ENCODE measurements at places on chromosomes 1 and 21.

GRCh38 chr1:10755970-10756521, 40.4 kb downstream of the CASZ1 start:
- DNase-seq = peak; percentile 68

DNA sequence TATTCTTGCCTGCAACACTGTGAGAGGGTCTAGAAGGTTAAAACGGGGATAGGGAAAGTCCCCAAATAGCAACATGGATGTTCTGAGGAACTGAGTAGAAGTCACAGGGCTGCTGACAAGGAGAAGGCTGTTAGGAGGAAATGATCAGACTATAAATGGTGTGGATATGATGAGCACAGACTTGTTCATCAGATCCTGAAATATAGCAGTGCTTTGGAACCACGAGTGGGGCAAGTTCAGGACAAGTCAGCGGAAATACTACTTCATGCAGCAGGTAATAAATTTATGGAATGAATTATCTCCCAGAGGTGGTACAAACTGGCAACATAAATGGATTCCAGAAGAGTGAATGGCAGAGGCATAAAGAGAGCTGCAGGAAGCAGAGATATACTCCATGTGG, 3.2 kb upstream of the KIAA0040 start:
- DNase-seq = no peak

- DNase-seq = no peak
Measured at GRCh38 chr1:28517649-28517999, 11.8 kb downstream of the RCC1 start.

GRCh38 chr1:81607086-81607485, 193.6 kb upstream of the ADGRL2 start:
- no peak for DNase-seq

DNA sequence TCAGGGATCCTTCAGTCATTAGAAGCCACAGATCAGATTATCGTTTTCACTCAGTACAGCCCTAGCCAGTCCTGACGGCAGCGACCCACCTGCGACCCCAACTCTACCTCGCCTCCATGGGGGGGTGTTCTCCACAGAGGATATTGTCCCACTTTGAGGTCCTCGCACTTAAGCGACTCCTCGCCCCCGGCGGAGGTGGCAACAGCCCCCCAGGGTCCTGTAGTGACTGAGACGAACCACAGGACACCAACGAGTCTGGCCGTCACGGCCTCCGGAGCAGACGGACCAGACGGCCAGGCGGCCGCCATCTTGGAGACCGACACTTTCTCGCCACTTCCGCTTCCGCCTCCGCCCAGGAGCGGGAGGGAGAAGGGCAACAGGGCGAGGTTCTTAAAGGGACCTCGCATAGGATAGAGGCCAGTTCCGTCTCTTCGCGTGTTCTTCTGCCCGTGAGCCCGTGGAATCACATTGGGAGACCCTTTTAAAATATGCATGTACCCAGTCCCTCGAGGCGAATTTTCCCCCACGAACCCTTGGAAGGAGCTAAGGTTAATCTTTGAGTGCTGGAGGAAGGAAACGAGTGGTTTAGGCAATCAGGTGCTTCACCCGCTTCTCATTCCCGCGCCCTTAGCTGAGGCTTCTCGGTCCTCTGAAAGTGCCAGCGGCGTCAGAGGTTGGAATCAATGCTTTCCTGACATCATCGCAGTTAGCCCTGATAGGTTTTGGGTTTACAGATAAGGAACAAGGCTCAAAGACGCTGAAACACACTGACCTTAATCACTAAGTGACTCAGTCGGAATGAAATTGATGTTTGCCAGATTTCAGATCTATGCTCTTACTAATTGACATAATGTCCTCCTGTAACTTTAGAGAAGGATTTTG, at the start of gene TM2D1:
Gene TM2D1, minus strand, starts transcription at position 329 of the 882 bp plus-strand sequence. Its CDS starts 21 bp downstream, at position 308.
- DNase-seq = peak; percentile 94

GRCh38 chr1:64917328-64917861, 49.0 kb downstream of the JAK1 start:
- peak; percentile 52 for DNase-seq

DNA sequence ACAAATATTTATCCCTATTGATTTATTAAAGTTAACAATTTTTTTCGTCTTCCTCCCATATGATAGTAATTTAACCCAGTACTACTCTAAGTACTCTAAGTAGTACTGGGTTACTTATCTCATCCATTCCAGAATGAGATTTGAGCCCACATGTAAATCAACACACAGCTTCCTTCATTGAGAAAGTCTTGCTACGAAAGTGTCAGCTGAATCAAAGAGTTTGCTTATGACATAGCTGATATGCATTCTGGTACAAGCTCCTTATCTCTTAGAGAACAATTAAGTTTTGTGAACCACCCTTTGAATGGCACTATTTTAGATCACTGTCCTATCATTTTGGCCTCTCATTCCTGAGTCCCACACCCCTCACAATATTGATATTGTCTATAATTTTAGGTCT, 2.4 kb upstream of the SLC44A3 start:
- DNase-seq = no peak

DNA sequence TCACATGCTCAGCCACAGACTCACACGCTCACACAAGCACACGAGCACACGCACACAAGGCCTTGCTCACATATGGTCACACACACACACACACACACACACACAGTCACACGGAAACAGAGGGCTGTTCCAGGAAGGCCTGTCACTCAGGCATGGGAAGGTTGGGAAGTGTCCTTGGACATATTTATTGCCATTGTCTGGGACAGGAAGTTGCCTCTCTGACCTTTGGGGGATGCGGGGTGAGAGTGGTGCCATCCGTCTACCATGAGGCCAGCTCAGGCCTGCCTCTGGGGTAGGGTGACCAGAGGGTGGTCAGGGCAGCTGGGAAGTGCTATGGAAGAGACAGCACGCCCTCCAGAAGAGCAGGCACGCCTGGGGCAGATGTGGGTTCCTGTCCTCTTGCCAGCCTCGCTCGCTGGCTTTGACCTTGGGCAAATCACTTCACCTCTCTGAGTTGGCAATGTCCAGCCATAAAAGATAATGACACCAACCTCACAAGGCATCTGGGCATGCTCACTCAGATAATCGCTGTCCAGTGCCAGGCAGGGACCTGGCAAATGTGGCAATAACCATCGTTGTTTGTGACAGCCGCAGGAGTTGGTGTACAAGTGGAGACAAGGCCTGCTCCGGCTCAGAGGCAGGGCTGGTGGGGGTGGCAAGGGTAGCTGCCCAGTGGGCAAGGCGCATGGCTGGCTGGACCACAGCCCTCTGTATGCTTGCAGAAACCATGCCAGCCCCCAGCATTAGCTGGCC, 8.0 kb upstream of the GUCA2A start:
- DNase-seq = no peak
